ENCODE measurements at places on chromosomes 6 and 20.

DNA sequence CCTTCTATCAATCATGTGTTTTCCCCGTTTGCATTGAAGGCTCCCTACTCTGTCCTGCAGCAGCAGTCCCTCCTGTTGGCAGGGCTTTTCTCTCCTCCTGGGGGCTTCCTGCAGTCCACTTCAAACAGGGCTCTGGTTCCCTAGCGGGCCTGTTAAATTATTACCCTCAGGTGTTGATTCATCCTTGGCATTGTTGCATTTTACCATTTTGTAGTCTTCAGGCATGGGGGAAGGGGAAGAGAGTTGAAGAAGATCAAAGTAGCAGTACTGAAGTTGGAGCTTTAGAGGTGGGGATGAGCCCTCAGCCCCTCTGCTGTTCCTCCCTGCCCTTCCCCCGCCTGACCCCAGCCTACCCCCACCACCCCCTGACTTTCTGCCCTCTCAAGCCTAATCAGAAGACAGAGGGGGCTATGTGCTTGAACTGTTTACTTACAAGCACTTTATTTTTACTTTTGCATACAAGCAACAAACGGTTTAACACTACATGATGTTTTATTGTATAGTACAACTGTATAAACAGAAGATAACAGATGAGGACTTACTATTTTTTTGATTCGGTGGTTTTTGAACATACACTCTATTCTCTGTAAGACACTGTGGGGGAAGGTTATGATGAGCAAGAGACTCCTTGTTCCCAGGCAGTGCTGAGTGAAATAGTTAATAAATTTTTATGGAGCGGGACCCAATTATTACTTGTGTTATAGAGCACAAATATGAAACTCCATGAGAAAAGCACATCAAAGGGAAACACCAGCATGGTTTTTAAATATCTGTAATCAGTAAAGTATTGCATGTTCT lies 169.7 kb downstream of the EYA4 start:
- peak; percentile 61 for DNase-seq

DNA sequence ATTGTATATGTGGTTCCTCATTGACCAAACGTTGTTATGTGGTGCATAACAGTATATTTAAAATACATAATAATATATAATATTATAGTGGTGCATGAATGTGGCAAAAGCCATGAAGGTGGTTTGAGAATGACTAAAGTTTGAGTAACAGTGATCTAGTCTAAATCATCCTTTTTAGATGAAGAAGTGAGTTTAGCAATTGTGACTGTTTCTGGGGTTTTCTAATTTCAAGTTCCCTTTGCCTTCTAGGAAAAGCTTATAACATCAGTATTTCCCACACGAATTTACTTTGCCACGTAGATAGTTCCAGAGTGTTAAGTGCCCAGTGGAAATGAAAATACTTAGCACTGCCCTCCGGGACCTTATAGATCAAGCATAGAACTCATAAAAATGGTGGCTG lies 40.9 kb downstream of the ARFGEF2 start:
- no peak for DNase-seq

DNA sequence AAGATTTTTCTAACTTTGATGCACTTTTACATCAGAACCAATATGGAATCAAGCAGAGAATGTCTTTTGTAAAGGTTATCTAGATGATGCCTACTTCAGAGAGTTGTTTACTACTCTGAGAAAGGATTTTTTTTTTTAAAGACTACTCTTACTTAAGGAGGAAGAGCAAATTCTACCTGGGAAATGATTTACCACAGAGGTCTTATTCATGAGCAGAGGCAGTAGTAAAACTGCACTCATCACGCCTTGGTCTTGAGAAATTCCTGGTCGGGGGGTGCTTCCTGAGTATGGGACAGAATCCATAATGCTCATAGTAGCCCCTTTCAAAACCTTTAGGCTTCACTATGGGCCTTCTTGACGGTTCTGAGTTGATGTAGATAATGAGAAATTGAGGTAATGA lies 241.8 kb upstream of the PREP start:
- DNase-seq = no peak

DNA sequence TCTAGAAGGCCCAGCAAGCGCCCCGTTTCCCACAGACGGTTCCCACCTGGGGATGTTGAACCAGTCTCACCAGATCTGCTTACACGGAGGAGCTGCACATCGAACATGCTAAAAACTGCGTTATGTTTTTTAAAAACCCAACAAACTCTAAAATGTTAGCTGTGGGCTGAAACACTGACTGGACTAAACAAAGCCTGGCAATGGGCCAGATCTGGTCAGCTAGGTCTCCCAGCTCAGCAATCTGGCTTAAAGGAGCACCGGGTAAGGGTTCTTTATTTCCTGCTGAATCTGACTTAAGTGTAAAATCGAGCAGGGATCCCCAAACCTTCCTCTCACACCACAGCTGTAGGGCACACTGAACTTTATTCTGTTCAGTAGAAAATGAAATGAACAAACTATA lies 156.9 kb downstream of the FOXC1 start:
- no peak for DNase-seq

GRCh38 chr20:46870041-46870440 lies 24.6 kb upstream of the EYA2 start:
- no peak for DNase-seq

- no peak for DNase-seq
Observed at GRCh38 chr20:36116807-36117441, 37.6 kb upstream of the EPB41L1 start.

DNA sequence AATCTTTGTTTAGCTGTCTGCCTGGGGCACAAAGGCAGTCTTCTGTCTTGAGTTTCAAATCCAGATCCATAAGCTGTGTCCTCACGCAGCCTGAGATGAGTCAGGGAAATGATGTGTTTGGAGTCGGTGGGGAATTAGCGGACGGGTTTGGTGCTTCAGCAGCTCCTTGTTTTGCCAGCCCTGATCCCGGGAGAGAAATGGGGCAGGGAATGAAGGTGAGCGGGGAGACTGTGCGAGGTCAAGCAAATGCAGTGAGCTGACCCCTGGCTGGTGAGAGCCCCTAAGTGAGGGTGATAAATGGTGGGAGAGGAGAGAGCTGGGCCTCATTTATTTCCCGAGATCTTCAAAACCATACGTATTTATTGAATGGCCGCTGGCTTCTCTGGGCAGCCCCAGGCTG lies 21.6 kb downstream of the DUSP22 start:
- no peak for DNase-seq

GRCh38 chr6:81981812-81982211 lies 229.3 kb upstream of the TENT5A start:
- no peak for DNase-seq

GRCh38 chr20:44054849-44055248 lies 132.1 kb downstream of the JPH2 start:
- no peak for DNase-seq

- DNase-seq = no peak
Observed at GRCh38 chr6:153101461-153101860, 29.6 kb downstream of the RGS17 start.

DNA sequence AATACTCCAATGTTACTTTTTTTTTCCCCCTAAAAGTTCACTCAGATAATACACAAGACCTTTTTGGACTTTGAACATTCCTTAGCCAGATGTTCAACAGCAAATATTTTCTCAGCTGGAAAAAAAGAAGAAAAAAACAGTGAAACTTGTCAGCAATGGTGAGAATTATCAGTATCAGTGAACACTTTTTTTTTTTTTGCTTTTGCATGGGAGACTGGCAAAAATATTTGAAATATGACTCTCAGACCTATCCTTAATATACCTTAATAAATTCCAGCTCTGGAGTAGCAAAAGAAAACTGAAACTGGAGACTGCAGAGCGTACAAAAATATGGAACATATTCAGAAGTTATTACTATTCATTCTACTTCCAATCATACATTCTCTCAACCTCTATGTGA lies 92.3 kb downstream of the RFPL4B start:
- DNase-seq = no peak

GRCh38 chr20:17668432-17668831 lies 13.6 kb downstream of the RRBP1 start:
- DNase-seq = no peak

DNA sequence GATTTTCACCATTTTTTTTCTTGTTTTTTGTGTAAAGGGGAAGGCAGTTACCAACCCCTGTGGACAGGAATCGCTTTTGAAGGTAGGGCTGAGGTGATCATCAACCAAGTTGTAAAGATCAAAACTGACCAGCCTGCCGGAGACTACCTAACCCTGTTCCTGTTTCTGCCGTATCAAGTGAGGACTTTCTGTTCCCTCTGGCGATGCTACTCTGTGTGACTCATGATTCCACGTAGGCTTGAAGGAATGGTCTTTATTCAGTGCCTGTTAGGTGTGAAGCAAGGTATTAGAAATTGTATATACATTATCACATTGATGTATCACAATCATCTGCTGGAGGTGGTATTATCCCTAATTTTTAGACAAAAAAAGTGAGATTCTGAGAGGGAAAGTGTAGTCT lies 161.3 kb downstream of the SOX4 start:
- DNase-seq = no peak

DNA sequence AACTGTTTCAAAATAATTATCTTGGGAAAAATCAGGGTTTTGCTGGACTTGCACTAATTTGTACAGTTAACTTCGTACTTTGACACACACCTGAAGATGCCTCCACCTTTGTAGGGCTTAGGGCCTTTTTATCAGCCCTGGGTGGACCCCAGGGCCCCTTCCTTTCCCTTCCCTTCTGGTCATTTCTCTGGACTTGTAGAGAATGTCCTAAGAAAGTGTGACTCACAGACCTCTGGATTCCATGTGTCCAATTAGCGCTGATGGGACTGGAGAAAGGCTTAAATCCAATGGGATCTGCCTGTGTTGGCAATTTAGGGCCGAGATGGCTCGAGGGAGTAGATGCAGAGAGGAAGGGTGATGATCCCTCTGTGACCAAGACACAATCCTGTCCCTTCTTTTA lies 9.3 kb downstream of the TRIM15 start:
- no peak for DNase-seq

- DNase-seq = no peak
Observed at GRCh38 chr20:29427201-29428060, 1830.0 kb upstream of the DEFB115 start.

GRCh38 chr20:11176431-11176830 lies 502.6 kb upstream of the JAG1 start:
- no peak for DNase-seq

- peak; percentile 33 for DNase-seq
Observed at GRCh38 chr6:28940858-28941683, 17.3 kb upstream of the TRIM27 start.

DNA sequence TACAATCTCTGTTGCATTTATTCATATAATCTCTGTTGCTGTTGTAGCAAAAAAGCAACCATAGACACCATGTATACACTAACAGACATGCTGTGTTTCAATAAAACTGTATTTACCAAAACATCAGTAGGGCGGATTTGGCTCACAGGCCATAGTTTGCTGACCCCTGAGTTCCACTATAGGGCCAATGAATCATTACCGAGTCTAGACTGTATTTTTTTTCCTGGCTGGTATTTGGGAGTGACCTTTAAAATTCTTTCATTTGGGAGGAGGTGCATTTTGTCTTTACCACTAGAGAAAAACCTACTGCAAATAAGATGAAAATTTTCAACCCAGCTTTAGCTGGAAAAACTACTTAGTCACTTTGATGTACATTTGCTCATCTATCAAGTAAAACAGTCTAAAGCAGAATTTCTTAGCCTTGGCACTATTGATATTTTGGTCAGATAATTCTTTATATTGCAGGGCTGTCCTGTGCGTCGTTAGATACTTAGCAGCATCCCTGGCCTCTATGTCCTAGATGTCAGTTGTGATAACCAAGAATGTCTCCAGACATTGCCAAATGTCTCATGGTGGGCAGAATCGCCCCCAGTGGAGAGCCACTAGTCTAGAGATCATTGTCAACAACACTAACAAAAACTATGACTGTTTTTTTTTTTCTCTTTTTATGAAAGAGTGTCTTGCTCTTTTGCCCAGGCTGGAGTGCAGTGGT lies 39.5 kb downstream of the DCBLD1 start:
- no peak for DNase-seq

GRCh38 chr6:389622-390021 lies 1.9 kb upstream of the IRF4 start:
- DNase-seq = no peak

DNA sequence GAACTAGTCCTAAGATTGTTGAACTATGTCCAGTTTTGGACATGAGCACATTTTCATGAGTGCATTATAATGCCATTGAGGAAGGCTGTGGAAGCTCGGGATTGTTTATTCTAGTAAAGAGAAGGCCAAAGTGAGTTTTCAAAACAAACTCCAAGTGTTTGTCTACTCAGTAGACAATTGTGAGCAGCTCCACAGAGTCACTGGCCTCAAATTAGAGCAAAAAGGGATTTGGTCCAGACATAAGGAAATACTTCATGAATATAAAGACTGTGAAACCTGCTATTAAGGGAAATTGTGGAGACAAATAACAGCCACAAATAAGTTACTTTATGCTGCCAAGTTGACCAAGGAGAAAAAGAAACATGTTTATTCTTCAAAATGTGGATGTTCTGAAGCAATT lies 42.6 kb upstream of the PREP start:
- DNase-seq = no peak

GRCh38 chr20:13249118-13249797 lies 28.2 kb downstream of the ISM1 start:
- DNase-seq = no peak

DNA sequence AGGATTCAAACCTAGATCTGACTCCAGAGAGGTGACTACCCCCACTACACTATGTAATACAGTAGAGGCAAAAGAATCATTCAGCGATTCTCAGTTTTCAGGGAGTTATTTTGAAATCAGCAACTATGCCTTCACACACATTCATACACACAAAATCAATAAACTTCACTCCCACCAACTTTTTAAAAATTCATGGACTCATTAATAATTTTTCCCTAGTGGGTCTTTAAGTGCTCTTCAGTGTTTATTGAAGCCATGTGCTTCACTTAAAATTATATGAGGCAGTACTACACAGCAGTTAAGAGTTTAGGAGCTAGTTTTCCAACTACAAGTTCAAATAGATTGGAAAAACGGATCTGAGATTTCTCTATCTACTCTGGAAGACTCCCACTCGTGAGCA lies 452.7 kb upstream of the ADGRB3 start:
- no peak for DNase-seq

GRCh38 chr6:55040102-55040848 lies 134.0 kb upstream of the HCRTR2 start:
- DNase-seq = no peak

DNA sequence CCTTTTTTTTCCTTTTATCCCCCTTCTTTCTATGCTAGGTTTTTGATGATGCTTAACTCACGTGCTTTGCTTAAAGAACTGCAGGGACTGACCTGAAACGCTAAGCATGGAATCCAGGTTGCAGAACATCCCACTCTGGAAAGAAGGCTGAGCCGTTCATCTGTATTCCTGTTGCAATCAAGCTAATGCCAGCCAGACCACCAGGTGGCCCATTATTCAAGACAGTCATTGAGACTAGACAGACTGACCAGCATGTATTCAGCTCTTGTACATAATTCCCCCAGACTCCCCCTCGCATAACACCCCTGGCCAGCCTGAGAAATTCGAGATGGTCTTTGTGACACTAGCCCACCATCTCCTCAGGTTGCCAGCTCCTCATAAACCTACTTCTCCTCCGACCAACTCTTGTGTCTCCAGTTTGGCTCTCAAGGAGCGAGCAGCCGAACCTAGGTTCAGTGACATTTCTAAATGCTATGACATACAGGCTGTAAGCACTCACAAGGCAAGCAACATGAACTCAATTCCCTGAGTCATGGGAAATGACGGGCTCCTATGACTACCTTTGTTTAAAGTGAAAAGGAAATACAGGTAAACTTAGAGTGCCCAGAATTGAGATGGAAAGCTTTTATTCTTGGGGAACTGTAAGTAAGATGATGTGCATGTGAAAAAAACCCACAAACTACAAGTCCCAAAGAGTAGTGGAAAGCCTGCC lies 309.3 kb upstream of the CDYL start:
- no peak for DNase-seq

Measured in iPS-NIHi11 (cell line).